ENCODE measurements at places on chromosomes 5 and 9.
A peak's percentile ranks its signal among the peaks of the same experiment; 100 is the strongest.

DNA sequence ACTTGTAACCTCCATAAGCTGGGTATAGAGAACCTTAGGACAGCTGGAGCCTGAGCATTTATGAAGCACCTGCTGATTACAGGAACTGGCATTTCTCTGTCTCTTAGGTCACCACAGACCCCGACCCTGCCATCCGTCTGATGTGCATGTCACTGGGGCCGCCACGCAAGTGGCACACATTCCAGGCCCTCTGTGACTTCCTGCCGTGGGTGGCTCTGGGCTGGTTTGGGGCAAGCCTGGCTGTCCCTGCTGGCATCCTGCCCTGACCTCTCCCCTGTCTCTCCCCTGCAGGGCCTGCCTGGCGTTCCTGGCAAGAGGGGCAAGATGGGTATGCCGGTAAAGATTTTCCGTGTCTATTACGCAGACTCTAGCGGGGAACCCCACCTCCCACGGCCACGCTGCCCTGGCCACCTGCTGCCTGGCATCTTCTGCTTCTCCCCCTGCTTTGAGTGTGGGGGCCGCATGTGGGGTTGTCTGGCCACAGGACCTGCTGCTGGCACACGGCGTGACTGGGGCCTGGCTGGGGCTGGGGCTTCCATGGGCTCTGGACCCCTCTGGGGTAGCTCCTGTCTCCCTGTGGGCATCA, 55.4 kb downstream of the COL27A1 start:
- DNase-seq: no peak

DNA sequence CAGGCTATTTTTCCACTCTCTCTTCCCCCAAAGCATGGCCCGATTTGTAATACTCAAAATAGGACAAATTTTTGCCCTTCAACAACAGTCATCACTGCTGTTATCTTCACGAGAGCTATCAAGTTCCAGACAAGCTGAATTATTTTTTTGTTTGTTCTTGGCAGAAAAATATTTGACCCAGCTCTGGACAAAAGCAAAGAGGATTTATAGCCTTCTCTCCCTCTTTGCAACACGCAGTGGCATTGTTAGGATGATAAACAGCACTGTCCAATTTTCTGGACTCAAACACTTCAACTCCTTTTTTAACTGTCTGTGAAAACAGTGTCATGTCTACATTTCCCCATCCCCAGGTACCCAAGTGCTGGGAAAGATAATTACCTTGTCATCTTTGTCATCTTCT, 160.3 kb downstream of the SLF1 start:
- DNase-seq: no peak

- no peak for DNase-seq
These were observed 193.5 kb downstream of the RGS3 start for GRCh38 chr9:113656771-113657670.

GRCh38 chr5:176530983-176531901, 6.0 kb downstream of the RNF44 start:
- peak; percentile 26 for DNase-seq

GRCh38 chr5:133219296-133219695, 167.5 kb downstream of the HSPA4 start:
- DNase-seq: no peak

DNA sequence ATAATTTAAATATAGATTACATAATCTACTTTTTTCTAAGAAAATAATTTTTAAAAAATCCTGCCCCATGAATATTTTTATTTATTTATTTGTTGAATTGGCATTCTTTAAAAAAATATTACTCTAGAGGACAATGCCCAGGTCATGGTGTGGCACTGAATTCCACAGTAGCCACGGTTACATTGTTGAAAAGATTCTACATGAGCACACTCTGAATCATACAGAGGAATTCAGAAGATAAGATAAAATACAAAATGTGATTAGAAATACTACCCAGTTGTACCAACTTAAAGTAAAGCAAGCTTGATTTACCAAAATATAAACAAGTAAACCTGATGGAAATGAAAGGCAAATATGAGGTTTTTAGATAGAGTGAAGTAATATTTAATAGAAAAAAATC, 183.7 kb downstream of the HCN1 start:
- no peak for DNase-seq

GRCh38 chr5:171750311-171750788, 35.3 kb upstream of the SMIM23 start:
- peak; percentile 24 for DNase-seq

- DNase-seq: no peak
These were observed 205.7 kb downstream of the NTRK2 start for GRCh38 chr9:84875193-84875592.

GRCh38 chr9:34218446-34218845, 39.6 kb downstream of the UBAP1 start:
- DNase-seq: no peak

- no peak for DNase-seq
These were observed 64.0 kb downstream of the SHB start for GRCh38 chr9:38004809-38005560.
